ENCODE measurements at places on chromosomes 4 and X.

DNA sequence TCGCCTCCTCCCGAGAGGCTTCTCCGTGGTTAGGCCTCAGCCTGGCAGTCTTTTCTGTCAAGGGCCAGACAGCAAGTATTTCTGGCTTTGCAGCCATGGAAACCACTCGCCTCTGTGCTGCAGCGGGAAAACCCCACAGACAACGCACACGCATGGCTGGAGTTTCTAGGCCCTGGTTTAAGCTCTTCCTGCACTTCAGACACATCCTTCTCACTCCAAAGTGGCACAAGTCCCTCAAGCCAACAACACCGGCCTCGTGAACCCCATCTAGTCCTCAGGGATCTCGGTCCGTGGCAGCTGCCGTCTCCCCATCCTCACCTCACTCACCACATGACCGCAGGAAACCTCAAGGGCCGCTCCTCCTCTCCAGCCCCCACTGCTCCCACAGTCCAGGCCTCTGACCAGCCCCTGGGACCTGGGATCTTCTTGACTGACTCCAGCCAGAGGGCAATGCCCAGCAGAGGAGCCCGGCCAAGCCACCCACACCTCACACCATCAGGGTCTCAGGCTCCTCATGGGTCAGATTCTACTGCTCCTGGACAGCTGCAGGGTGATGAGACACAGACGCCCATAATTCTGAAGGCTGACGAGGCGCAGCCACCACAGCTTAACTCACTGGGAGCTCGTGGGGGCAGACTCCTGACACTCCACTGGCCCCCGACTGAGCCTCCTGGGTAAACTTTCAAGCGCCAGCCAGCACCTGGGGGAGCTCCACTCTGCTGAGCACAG lies 21.7 kb downstream of the LETM1 start:
- DNase-seq, result no peak

DNA sequence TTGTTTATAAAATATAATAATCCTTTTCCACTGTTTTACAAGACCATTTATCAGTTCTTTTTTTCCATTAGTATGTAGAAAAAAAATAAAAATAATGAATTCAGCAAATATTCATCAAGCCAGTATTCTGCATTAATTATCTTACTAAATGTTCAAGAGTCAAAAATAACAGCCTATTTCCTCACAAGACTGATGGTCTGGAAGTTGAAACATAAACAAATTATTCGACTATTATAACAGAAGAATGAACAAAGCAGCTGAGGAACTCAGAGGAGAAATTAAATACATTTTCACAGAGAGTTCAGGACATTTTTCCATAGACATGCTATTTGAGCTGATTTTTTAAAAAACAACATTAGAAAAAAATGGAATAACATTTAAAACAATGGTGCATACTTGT lies 2594.8 kb downstream of the ARAP2 start:
- no peak for DNase-seq

DNA sequence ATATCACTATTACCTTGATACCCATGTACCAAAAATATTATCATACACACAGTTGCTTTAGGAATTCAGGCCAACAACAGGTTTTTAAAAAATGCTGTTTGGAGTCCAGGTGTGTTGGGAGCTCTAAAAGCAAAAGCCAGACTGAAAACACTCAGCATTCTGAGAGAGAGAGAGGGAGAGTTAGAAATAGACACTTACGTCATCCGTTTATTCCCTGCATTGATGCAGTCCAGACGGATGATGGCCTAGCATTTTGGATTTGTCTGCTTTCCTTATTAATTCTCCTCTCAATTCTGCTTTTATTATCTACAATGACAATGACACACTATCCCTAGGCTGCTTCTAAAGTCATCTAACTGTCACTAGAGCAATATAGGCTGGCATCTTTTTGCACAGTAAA lies 358.3 kb upstream of the BOD1L1 start:
- DNase-seq, result no peak

GRCh38 chr4:11860996-11861395 lies 432.3 kb upstream of the HS3ST1 start:
- DNase-seq, result no peak

- no peak for DNase-seq
Measured at GRCh38 chr4:184235526-184235925, 17.9 kb upstream of the ENPP6 start.

DNA sequence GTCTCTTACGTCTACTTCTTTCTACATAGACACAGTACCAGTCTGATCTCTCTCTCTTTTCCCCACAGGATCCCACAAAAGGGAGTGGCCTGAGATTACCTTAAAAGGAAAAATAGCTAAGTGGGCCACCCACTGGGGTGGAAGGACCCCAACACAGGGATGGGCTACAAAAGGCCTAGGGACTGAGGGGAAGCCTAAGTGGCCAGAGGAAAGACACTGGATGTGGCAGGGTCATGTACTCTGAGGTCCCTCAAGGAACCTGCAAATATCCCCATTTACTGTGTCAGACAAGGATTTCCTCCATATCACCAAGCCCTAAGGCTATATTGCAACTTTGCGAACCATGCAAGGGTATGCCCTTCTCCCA lies 6.5 kb upstream of the PRDX4 start:
- no peak for DNase-seq

All from substantia nigra (tissue), 51 donors.